Kidney capillary endothelial cell (primary cell): ENCODE measurements at places on chromosomes 4 and X.

DNA sequence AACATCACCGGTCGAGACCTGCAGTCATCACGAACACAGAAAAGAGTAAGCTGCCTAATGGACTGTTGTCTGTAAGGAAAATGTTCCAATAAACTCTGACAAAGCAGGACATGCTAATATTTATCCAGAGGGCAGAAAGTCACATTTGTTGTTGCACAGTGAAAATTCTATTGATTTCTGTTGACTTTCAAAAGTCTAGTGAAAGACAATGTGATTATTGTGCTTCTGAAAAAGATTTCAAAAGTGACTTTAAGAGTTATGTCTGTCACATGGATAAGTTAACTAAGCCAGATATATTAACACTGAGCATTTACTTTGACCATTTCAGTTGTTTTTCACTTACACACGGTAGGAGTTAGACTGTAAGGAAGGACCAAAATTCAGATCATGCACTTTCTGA is 9.3 kb upstream of the RFC1 start:
- no peak for DNase-seq

DNA sequence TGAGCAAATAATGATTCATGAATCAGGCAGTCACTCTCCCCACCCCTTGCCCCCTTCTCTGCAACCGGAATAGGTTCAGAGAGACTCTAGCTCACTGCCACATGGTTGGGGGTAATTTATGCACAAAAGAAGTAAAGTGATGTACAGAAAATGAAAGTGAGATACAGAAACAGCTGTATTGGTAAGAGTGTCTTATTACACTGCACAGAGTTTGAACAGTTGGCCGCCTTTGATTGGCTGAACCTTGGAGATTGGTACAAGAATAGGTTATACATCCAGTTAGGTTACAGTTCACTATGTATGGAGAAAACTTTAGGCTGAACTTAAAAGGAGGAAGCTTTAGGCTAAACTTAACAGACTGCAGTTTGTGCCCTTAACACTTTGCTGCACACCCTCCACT is 34.6 kb upstream of the DIAPH2 start:
- DNase-seq = no peak

GRCh38 chrX:129445436-129445835 is 77.9 kb downstream of the SMARCA1 start:
- DNase-seq = no peak

DNA sequence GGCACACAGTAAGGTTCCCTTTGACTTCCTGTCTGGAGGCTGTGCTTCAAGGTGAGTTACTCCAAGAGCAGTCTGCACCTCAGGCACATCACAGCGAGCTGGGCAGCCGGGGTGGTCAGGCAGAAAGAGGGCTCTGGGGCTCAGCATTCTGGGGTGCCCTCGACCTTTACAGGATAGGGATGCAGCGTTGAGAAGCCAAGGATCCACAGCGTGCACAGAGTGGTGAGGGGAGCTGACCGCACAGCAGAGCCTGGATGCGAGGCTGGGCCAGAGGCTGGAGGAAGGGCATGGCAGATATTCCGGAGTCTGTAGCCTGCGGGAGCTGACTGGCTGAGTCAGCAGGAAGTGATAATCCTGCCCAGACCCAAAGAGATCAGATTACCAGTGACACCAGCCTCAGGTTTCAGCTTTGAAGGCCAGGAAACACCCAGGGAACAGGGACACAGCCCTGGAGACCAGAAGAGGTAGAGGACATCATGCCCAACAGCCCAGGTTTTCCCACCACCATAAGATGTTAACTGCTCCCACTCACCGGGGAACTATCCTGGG is 38.4 kb upstream of the PDLIM3 start:
- DNase-seq = peak; percentile 92

GRCh38 chr4:138512756-138513155 is 270.6 kb upstream of the SLC7A11 start:
- DNase-seq = no peak

GRCh38 chr4:184253072-184253420 is 35.4 kb upstream of the ENPP6 start:
- no peak for DNase-seq

GRCh38 chr4:180665994-180666824 is 1577.0 kb upstream of the TENM3 start:
- peak; percentile 59 for DNase-seq

DNA sequence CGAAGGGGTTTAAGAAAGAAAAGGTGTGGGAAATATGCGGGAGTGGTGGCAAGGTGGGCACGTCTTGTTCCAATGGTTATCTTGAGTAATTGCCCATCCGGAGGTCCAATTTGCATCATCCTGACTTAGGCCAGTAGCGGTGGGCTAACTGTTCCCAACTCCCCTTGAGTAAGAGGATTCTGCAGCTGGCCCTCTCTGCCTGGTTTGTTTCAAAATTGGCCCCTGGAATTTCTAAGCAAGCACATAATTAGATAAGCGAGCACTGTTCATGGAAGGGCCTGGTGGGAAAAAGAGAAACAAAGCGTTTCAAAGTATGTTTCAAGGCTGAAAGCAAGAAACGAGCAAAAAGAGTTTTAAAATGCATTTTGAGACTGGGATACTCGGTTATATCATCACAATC is 198.2 kb downstream of the CEP135 start:
- no peak for DNase-seq

GRCh38 chrX:150028692-150029091 is 90.4 kb upstream of the EOLA2 start:
- no peak for DNase-seq

DNA sequence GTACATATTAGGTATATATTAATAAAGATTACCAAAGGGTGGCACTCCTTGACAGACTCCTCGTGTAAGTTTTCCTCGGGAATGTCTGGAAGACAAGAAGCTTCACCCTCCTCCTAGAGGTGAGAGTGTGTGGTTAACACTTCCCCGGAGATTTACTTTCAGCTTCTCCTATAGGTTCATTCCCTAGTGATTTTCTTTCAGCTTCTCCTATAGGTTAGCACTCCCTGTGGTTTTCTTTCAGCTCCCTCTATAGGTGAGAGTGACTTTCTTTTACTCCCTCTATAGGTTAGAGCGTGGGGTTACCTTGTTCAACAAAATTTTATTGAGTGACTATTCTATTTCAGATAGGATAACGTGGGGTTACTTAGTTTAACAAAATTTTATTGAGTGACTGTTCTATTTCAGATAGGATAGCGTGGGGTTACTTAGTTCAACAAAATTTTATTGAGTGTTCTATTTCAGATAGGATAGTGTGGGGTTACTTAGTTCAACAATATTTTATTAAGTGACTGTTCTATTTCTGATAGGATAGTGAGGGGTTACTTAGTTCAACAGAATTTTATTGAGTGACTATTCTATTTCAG is 106.0 kb upstream of the PLAC1 start:
- peak; percentile 42 for DNase-seq

DNA sequence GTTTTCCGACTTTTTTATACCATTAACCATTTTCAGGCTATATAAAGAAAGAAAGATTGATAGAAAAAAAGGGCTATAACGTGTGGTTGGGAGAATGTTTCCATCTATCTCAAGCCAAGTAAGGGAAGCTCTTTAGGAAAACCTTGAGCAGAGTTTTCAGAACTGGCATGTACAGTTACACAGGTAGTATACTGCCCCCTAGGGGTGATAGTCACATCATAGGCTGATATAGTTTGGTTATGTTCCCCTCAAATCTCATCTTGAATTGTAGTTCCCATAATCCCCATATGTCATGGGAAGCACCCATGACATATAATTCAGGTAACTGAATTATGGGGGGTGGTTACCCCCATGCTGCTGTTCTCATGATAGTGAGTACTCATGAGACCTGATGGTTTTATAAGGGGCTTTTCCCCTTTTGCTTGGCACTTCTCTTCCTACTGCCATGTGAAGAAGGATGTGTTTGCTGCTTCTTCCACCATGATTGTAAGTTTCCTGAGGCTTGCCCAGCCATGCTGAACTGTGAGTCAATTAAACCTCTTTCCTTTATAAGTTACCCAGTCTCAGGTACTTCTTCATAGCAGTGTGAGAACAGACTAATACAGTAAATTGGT is 186.8 kb downstream of the TMA16 start:
- DNase-seq = peak; percentile 55

GRCh38 chr4:54063737-54064316 is 578 bp downstream of the CHIC2 start:
- no peak for DNase-seq

- DNase-seq = no peak
Measured at GRCh38 chr4:157035471-157035870, 40.5 kb upstream of the GLRB start.

DNA sequence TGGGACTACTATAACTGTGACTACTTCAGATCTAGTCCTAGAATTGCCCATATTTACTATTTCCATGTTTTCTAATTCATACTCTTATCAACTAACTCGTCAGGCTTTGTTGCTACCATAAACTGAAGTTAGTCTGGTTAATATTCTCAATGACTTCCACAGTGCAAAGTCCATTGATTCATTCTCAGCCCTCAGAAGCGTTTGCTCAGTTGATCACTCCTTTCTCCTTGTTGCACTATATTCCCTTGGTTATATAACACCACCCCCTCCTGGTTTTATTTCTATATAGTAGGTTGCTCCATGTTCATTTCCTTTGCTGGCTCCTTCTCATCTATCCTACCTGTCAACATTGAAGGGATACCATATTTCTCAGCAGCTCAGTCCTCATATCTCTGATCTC is 27.2 kb upstream of the SLC6A14 start:
- DNase-seq = no peak

- no peak for DNase-seq
Measured at GRCh38 chr4:74793757-74794381, 454 bp downstream of the BTC start.

DNA sequence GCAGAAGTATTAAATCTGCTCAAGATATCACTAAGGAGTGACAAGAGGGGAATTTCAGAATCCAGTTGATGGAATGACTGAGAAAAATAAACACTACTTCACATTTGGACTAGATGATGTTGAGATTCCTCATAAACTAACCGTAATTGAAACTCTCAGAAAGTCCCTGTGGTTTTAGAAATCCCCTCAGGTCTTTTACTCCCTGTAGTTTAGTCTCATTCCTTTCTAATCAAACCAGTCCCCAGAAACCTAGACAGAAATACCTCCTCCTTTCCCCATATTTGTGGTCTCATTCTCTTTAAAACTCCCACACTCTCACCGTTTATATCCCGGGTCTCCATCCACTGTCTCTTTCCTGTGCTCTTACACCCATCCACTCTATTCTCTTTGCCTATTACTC is 15.0 kb upstream of the TLR1 start:
- no peak for DNase-seq

- no peak for DNase-seq
Measured at GRCh38 chrX:150736475-150736874, 43.3 kb downstream of the MTMR1 start.

GRCh38 chr4:3687538-3687937 is 78.6 kb upstream of the ADRA2C start:
- no peak for DNase-seq

DNA sequence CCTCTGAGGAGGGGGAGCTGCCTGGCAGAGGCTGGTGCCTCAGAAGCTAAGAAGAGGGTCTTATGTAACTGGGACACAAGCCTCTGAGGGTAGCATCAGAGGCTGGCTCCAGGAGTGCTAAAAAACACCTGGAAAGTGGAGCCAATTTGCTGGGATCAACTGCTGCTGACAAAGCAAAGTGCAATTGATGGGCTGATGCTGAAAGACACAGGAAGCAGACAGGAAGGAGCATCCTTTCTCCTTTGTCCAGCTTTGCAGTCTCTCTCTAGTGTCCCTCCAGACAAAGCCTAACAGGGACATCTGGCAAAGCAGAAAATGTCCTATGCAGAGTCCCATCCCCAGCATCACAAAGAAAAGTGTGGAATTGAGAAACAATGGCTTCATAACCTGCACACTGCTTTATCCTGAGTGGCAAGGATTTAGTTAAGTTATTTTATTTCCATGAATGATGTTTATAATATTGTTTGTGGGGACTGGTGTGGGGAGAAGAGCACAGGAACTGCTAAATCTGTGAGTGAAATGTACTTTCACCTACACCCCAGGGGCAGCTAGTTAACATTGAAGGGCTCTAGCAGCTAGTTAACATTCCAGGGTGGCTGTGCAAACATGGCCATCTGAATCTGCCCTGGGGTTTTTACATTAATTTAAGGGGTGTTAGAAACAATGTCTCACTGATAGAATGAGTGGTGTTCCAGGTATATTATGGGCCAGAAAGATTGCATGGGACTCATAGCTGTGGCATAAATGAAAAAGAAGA is 25.6 kb upstream of the MBTPS2 start:
- no peak for DNase-seq

- no peak for DNase-seq
Measured at GRCh38 chr4:48255959-48256342, 13.7 kb downstream of the TEC start.

- no peak for DNase-seq
Measured at GRCh38 chrX:132853040-132853439, 105.4 kb downstream of the HS6ST2 start.

GRCh38 chr4:159126716-159127115 is 23.8 kb downstream of the RAPGEF2 start:
- no peak for DNase-seq

- no peak for DNase-seq
Measured at GRCh38 chr4:13645075-13645474, 17.6 kb upstream of the BOD1L1 start.

DNA sequence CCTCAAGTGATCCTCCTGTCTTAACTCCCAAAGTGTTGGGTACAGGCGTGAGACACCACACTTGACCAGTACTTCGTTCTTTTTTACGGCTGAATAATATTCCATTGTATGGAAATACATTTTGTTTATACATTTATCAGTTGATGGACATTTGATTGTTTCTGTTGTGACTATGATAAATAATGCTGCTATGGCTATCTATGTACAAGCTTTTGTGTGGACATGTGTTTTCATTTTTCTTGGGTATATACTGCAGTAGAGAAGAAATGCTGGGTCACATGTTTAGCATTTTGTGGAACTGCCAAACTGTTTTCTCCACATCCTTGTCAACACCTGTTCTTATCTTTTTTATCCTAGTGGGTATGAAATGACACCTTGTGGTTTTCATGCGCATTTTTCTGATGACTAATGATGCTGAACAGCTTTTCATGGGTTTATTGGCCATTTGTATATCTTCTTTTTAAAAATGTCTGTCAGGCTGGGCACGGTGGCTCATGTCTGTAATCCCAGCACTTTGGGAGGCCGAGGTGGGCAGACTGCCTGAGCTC is 37.3 kb downstream of the SAT1 start:
- DNase-seq = no peak

GRCh38 chr4:187172340-187172761 is 448.7 kb upstream of the FAT1 start:
- DNase-seq = no peak

DNA sequence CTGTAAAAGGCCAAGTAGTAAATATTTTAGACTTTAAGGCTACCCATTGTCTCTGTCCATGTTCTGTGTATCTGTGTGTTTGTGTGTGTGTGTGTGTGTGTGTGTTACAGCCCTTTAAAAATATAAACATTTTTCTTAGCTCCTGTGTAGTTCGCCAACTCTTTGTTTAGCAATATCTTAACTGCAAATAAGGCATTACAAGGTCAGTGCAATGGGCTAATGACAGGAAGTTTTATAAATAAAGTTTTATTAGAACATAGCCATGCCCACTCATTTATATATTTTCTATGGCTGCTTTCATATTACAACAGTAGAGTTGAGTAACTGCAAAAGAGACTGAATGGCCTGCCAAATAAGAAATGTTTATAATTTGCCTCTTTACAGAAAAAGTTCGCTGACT is 5.9 kb upstream of the SLC7A11 start:
- no peak for DNase-seq
